ENCODE measurements at places on chromosomes 11 and 22. TPM values are rescaled to one million over a fixed set of nuclear protein-coding genes. Genes with fewer than 3 reads are reported as not detected.

GRCh38 chr11:29900382-29900781 lies 116.4 kb downstream of the KCNA4 start:
- no peak for DNase-seq

- DNase-seq: no peak
Observed at GRCh38 chr22:35638410-35638809, 9.8 kb upstream of the APOL6 start.

- DNase-seq: no peak
Observed at GRCh38 chr11:43327987-43328386, 16.2 kb downstream of the API5 start.

DNA sequence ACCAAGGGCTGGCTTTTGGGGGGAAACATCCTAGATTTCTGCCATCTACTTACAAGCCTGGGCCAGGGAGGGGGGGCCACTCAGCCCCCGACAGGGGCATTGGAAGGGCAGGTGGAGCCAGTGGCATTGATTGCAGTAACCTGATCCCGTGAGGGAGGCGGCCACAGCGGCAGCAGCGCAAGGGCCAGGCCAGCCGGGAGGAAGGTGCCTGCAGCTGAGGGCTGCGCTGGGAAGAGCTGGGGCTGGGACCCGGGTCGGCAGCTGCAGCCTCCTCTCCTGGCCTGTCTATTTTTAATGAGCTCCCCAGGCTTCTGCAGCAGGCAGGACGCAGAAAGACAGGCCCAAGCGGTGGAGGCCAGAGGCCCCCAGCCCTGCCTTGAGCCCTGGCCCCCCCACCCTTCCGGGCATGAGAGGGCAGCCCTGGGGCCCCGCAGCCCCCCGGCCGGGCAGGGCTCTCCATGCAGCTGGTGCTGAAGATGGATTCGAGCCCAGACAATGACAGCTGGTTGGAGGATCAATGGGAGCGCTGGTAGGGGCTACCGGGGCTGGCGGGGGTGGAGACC lies 10.6 kb downstream of the FREY1 start:
- peak; percentile 82 for DNase-seq

GRCh38 chr22:50323900-50324299 lies 2.9 kb downstream of the DENND6B start:
- DNase-seq: no peak

DNA sequence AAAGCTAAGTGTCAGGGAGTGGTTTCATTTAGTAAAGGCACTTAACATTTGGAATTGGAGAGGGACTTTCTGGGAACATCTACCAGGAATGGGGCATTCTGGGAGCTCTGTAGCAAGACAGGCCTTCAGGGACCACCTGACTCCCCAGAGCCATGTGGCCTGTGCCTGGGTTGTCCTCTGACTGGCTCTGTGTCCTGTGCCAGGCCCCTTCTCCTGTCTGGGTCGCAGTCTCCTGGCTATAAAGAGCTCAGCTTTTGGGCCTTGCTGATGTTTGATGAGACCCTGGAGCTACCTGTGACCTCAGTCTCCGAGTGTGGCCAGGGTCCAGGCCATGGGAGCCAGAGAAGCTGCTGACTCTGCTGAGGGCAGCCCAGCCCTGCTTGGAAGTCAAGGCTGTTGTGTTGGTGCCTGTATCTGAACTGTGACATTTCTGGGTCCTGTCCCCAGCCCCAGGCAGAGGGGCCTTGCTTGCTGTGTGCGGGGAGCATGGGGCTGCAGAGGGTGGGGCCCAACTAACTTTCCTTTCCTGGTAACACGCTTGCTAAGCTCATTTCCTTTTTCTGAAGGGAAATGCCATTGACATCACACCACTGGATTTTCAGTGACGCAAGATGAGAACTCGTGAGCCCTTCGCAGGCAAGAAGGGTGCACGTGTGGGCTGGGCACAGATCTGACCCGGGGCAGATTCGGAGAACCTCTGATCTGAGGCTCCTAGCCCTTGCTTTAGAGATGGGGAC lies 41.3 kb downstream of the LRRC32 start:
- no peak for DNase-seq

DNA sequence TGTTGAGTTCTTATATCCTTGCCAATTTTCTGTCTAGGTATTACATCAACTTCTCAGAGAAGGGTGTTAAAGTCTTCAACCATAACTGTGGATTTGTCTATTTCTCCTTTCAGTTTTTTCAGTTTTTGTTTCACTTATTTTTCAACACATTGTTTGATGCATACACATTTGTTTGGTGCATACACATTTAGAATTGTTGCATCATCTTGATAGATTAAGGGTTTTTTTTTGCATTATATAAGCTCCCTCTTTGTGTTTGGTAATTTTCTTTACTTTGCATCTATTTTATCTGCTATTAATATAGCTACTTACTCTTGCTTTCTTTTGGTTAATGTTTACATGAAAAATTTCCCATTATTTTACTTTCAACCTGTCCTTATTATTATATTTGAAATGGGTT lies 20.8 kb upstream of the TRAF6 start:
- DNase-seq: no peak

DNA sequence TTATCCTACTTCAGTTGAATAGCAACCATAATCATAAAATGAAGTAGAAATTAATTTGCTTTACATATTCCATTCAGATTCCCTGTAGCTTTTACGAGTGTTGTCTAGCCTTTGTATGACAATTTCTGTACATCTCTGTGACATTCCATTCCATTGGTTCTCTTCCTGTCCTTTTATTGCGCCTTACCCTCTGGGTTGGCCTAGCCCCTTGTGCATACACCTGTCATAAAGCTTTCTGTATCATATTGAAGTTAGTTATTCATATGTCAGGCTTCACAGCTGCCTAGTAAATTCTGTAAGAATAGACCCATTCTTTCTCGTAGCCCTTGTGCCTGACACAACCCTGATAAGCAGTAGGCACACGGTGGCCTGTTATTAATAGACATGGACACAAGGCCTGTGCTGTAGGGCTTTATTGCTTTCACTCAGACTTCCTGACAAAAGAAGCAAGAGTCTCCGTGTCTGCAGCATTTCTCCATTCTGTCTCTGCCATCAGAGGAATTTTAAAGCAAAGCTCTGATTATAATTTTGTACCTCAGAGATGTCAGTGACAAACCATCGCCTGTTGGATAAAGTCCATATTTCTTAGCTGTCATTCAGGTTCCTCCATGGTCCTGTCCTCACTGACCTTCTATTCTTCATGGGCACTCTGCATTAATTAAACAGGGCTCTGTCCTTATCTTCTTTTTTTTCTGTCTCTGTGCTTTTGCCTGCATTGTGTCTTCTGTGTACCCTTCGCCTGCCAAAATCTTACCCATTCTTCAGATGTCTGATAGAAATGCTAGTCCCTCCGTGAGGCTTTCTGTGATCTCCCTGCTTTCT lies 49.4 kb downstream of the BID start:
- no peak for DNase-seq

KCNJ1 gene
- not detected for total RNA-seq

KCNK4 gene
- total RNA-seq: 0.31 TPM

HORMAD2 gene
- total RNA-seq: not detected

Measured in H9 (cell line).